ENCODE measurements at places on chromosomes 5 and 9.

DNA sequence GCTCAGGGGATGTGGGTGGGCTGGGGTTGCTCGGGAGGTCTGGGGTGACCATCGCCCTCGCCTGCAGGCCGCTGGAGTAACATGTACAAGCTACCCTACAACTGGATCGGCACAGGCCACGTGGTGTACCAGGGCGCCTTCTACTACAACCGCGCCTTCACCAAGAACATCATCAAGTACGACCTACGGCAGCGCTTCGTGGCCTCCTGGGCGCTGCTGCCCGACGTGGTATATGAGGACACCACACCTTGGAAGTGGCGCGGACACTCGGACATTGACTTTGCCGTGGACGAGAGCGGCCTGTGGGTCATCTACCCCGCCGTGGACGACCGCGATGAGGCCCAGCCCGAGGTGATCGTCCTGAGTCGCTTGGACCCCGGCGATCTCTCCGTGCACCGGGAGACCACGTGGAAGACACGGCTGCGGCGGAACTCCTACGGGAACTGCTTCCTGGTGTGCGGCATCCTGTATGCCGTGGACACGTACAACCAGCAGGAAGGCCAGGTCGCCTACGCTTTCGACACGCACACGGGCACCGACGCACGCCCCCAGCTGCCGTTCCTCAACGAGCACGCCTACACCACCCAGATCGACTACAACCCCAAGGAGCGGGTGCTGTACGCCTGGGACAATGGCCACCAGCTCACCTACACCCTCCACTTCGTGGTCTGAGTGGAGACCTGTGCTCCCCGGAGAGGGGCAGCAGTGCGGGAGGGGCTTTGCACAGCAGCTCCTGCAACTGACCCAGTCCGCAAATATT, 33.0 kb downstream of the OLFML2A start:
- no peak for DNase-seq

DNA sequence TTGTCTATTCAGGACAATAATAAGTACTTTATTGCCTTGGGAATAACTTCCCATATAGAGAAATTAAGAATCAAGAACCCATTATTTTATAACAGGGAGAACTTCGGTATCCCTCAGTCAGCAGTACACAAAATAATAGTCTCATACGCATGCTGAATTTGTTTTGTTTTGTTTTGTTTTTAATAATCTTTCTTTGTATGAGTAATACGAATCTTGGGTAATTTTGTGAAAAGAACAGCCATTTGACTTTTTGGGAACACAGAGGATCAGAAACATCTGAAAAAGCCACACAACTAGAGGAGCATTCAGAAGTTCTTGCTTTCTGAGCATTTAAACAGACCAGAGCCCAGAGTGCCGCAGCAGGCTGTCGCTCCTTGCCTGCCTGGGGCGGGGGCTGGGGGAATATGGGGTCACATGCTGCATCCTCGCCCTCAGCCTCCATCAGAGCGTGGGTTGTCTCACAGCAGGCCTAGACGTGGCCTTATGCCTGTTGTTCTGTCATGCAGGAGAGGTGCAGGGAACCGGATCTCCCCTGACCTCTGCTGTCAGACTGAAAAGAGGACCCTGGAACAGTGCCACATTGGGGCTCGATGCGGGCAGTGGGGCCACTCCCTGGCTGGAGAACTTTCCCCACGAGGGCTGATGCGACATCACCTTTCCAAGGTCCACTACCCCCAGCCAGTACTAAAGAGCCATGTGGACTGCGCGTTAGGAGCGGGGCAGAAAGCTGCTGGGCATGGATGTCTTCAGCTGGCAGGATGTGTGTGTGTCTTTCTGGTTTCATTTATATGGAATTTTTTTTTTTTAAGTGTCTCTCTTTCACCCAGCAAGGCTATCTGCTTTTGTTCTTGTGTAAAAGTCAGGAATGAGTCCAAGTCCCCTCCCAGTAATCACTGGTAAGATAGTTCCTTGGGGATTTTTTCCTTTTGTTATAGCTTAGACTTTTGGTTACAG, 133.4 kb upstream of the OTULINL start:
- DNase-seq, result peak; percentile 80

DNA sequence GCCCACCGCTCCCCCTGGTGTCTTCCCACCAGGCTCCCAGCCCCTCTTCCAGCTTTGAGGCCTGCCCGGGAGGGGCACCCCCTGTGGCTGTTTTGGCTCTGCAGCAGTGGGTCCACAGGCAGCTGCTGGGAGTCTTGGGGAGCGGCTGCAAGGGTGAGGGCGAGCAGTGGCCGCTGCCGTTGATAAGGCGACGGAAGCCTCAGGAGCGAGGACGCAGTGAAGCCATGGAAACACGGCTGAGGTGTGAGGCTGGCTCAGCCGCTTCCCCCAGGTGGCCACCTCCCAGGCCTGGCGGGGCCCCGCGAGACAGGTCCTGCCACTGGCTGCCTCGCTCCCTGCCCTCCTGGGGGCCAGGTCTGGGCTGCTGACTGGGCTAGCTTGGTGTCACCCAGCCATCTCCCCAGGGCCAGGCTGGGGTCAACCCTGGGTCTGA, 41.5 kb downstream of the CXXC5 start:
- no peak for DNase-seq

DNA sequence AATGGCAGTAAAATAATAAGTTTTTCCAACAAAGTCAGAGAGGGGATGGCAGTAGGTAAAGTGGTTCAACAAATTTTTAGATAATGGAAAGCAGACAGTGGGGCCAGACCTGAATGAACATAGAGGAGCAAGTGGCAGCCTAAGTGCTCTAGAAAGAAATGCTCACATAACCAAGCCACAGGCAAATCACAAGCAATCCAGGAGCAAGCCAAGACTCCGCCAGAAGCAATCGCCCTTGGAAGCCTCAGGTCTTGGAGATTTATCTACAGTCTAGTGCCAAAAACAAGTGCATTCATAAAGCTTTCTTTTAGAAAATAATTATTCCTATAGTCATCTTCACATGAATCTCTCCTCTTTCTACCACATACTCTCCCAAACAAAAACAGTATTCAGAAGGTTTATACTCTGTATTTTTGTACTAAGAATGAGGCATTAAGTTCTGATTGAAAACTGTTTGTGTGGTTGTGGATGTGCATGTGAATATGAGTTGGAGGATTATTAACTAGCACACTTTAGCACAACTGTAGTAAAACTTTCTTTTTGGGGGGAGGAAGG, 375.5 kb downstream of the CDH9 start:
- no peak for DNase-seq

DNA sequence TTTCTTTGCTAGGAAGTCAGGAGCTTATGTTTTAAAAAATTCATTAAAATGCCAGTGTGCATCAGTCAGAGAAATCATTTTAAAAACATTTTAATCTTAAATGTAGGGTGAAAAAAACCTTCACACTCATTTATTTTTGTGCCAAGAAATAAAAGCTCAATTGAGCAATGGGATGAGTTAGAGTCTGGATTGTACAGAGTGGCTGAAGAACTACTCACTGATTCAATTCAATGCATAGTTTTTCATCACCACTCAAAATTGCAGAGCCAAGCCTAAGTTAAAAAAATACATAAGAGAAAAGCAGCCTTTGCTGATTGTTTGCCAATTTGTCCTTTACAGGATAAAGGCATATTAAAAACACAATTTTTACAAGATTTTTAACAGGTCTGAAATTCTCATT, 168.2 kb upstream of the DMRTA1 start:
- DNase-seq, result no peak

DNA sequence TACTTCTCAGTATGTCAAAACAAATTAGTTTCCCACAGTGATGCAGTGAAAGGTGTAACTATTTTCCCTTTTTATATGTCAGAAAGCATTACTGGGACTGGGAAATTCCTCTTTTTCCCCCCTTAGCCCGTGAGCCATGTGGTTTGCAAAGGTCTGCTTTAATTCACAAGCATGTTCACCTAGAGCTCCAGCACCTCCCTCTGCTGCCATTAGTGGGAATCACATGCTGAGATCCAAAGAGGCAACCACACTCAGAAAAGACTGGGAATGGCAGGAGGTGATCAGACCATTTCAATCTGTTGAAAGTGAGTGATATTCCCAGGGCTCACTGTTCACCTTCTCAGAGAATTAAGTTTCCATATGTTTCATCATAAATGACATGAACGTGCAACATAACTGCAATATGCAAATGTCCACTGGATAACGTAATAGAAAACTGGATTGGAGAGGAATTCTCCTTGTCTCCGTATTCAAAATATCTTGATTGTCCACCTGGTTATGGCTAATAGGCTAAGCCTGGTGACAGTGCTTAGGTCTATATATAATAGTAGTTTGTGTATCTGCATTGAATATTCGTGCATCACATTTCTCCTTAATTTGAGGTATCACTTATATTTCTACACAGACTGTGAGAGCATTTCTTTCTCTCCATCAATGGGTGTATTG, 703.5 kb upstream of the WWC1 start:
- DNase-seq, result no peak

DNA sequence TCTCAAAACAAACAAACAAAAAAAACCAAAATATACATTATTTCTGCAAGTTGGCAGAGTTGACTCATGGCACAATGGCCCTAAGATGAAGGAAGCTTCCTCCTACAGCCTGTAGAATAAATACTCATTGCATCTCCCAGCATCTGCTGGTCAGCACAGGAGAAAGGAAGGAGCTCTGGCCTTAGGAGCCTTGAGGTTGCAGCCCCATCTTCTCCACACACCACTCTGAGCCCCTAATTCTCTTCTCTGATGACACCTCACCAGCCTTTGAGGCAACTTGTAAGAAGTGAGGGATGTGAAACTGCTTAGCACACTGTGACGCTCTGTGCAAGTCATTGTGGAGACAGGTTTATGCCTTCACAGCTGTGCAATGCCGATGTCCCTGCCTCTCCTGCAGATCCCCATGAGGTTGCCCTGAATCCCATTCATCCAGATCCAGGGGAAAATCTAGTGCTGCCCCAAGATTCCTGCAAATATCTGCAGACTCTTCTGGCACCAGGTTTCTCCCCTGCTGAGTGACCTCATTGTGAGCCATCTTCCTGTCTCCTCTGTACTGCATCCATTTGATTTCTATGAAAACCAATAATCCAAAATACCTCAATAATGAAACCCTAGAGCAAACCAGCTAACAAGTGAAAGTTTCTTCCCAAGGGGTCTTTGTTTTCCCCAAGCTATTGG, 65.3 kb upstream of the TGFBR1 start:
- peak; percentile 24 for DNase-seq

DNA sequence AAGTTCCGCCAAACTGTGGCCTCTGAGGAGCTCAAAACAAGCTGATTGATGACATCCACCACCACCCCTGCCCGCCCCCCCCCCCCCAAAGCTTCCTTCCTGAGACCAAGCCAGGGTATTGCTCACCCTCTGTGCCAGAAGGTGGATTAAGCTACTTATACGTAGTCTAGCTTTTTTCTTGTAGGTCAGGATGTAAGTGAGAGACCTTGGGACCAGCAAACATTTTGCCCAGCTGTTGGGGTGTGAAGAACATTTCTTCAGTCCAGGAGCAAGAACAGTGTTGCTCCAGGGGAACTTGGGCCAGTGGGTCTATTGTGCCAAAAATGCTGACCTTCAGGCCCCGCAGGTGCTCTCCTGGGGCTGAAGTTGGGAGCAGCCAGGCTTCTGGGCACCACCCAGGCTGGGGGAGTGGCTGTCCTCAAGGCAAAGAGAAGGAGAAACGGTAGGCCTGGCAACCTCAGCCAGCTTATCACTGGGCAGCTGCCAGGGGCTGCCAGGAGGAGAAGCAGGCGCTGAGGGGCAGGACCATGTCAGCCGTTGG, 18.0 kb downstream of the NEURL1B start:
- DNase-seq, result no peak

- DNase-seq, result no peak
Measured at GRCh38 chr5:123059455-123059854, 22.9 kb upstream of the PPIC start.

GRCh38 chr9:122029898-122030297, 63.2 kb downstream of the TTLL11 start:
- no peak for DNase-seq

DNA sequence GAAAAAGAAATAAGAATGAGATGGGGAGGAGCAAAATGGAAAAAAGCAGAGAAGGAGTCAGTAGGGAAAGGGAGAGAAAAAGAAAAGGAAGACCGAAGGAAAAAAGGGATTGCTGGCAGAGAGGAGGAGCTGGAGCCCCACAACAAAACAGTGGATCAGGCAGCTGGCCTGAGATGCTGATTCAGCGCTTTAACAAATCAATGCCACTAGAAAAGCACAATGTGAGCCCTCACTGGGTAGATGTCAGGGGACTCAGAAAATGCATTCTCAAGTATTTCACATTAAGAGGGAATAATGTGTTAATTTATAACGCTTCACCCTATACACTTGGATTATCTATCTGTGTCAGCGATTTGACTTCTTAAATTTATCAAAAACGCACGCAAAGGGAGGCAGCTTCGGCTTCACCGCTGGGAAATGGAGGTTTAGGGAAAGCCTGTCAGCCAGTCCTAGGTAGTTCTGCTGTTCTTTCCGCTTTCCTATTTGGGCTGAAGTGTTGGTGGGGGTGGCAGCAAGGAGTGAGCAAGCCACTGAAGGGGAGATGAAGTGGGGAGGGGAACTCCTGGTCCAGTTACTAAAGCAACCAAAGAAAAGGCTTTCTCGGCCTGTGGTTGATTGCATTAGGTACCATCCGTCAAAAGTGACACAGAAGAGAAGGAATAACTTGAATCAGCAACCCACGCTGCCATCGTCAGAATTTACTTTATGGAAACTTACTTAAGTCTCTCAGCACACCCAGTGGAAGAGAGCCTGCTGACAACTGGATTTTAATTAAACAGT, 161.6 kb downstream of the BNC2 start:
- DNase-seq, result no peak

DNA sequence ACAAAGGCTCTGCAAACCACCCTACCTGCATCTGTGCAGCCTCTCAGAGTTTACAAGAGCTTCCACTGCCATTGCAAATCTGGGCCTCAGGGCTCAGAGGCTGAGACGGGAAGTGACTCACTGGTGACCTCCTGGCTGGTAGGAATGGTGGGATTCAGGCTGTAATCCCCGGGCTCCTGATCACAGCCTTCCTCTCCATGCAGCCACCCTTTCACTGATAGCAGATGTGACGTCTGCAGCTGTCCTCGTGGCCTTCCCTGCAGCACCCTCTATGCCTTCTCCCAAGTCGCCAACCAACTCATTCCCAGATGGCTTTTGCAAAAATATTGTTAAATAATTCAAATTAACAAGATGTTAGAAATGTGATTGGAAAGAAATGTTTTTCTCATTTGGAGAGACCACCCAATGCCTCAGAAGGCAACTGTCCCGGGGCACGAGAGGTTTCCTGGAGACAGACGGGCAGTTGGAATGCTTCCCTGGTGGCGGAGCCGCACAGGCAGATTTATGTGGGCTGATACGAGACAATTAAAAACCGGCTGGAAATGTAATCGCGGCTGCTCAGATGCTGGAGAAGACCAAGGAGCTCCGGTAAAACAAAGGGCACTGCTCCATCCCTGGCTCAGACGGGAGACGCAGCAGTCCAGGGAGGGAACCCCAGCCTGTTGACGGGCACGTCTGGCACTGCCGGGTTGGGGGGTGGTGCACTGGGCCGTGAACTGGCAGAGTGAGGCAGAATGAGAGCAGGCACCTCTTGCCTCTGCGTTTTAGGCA, 34.4 kb upstream of the SLC25A51 start:
- peak; percentile 88 for DNase-seq

GRCh38 chr9:106693558-106693957, 169.4 kb upstream of the ZNF462 start:
- no peak for DNase-seq

- DNase-seq, result peak; percentile 41
Measured at GRCh38 chr5:149043641-149044040, 19.2 kb downstream of the SH3TC2 start.
